ENCODE measurements at places on chromosomes 11 and 22.

GRCh38 chr11:103902994-103903393 is 133.4 kb upstream of the DDI1 start:
- no peak for DNase-seq

DNA sequence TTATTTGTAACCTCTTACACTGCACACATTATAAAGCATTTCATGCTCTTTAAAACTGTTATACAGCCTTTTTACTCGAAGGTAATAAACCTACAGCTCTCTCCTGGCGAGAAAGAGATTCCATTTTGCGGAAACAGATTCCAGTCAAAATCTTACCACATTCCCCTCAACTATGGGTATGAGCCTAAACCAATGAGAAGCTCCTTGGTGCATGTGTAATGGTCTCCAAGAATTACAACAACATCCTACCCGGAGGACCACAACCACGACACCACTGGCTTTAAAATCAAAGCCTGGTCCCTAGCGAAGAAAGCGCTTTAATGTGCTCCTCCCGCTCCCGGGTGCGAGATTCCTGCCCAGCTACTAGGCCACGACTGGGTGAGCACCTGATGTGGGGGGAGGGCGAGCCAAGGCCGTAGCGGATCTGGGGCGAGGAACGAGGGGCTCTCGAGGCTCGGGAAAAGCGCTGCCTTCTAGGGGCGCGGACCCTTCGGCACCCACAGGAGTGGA is 821 bp downstream of the CELF1 start:
- no peak for DNase-seq

GRCh38 chr11:33172996-33173395 is 11.7 kb upstream of the CSTF3 start:
- DNase-seq = no peak

DNA sequence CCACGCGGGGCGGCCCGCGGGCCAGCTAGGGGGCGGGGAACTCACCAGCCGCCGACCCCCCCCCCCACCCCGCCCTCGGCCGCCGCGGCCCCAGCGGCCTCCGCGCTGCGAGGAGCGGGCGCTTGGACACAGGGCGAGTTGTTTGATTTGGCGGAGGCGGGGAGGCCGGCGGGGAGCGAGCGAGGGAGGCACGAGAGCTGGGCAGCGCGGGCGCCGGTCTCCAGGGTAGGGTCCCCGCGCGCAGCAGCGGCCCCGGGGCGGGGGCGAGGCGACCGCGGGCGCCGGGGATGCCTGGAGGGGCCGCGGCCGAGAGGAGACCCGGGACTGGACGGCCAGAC is 64.4 kb downstream of the NAV2 start:
- no peak for DNase-seq

- DNase-seq = no peak
These were observed 585 bp downstream of the NF2 start for GRCh38 chr22:29604076-29604360.
